NCI-H2171 treated with DMSO at 0.1 percent for 48 hours (cell line): ENCODE measurements at places on chromosomes 3 and 15.

DNA sequence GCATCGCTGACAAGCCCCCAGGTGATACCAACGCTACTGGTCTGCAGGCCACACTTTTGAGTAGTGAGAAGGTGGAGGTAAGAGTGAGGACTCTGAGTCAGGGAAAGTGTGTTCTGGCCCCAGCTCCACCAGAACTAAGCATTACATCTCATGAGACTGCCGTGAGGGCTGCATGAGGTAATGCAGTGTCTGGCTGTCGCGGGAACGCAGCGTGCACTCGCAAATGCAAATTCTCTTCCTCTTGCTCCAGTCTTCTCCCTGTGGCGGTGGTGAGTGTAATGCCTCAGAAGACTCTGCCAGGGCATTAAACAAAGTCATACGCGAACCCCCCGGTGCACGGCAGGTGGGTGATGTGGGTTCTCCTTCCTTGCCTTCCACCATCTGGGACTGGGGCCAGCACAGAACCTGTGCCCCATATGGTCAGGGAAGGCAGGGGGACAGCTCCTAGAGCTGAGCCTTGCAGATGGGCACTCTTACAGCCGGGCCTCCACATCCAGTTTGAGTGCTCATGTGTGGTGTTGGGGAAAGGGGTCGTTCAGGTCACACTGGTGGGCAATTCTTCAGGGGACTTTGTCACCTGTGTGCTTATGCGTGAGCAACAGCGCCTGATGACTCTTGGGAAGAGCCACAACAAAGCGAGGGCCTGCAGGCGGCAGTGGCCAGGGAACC lies 175.8 kb downstream of the XXYLT1 start:
- peak; percentile 18 for DNase-seq

DNA sequence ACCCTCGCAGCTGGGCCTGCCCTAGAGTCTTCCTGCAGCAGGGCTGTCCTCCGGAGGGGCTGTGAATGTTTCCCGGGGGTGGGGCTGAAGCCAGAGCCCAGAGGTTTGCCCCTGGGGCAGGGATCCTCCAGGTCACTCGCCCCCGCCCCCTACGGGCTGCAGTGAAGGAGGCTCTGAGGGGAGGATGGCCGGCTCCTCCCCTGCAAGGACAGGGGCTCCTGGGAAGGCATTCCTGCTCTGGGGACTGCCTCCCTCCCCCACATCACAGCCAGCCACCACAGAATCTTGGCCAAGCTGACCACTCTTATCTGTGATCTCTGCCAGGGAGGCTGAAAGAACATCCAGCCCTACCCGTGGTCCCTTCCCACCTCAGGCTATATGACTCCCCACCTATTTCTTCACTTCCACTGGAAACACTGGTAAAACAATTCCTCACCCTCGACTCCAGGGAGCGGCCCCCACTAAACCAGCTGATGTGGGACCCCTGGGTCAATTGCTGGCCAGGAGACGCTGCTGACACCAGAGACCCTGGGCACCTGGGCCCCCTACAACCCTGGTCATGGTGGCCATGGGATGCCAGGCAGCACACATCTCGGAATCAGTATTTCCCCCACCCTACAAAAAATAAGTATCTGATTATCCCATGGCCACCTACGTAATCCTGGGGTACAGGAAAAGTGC lies 66.0 kb downstream of the HMCES start:
- no peak for DNase-seq

- DNase-seq, result no peak
These were observed 91.8 kb upstream of the LMOD3 start for GRCh38 chr3:69214241-69214640.

DNA sequence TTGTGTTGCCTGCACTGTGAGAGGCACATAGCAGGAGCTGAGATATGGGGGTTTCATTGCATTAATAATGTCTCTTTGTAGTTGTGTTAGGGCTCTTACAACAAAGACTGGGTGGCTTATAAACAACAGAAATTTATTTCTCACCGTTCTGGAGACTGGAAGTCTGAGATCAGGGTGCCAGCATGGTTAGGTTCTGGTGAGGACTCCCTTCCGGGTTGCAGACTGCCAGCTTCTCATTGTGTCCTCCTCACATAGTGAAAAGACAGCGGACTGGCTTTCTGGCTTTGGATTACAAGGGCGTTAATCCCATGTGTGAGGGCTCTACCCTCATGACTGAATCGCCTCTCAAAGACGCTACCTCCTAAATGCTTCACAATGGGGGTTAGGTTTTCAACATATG lies 20.6 kb downstream of the TMEM108 start:
- DNase-seq, result no peak

DNA sequence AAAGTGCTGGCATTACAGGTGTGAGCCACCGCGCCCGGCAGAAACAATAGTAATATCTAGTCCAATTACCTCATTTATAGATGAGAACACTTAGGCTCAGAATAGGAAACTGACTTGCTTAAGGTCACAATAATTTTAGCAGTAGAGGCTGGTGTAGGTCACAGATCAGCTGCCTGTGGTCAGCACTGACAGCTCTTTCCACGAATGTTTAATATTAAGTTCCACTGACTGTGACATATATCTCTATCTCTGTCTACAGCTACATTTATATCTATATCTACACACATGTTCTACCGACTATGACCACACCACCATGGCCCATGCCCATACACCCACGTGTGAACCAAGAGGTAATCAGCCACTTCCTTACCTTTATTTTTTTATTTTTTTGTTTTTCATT lies 40.2 kb upstream of the DLG1 start:
- DNase-seq, result no peak

DNA sequence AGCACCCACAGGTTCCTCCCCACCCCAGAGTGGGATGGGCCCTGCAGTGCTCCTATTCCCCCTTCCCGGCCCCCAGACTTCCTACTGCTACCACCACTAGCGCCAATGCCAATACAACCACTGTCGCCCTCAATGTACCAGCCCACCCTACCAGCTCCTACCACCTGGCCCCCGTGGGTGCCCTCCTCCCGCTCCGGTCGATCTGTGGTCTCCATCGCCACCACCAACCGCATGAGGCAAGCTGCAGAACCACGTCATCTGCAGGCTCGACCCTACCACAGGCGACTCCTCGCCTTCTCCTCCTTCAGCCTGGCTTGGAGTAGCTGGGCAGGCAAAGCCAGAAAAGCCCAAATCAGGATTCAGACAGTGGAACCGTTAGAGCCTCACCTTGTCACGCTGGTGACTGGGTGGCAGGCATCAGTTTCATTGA lies 179.3 kb downstream of the POTEB3 start:
- DNase-seq, result no peak

DNA sequence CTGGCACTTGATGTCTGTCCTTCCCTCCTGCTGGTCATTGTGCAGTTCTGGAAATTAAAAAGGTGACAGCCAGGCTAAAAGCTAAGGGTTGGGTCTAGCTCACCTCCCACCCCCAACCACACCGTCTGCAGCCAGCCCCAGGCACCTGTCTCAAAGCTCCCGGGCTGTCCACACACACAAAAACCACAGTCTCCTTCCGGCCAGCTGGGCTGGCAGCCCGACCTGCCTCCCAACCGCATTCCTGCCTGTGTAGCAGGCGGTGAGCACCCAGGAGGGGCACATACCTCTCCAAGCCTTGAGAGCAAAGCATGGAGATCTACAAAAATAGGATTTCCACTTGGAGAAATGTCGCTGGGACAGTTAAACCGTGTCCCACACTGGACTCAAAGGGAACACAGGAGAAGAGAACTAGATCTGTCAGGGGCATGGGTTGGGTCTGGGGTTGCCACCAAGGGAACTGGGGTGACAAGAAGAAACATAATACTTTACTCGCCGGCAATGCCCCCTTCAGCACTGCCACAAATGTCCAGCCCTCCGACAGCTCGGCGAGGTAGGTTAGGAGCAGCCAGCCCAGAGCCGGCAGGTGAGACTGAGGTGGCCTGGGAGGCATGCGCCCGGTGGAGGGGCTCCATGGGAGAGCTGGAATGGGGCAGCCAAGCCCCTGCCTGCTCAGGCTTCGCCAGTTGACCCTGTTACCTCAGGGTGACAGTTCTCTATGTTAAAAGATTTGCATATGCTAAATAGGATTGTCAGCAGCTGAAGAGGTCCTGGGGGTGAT lies 52.2 kb downstream of the EXOG start:
- DNase-seq, result no peak

GRCh38 chr15:78365917-78366316 lies 25.8 kb downstream of the CRABP1 start:
- no peak for DNase-seq

- no peak for DNase-seq
These were observed 25.4 kb downstream of the RUVBL1 start for GRCh38 chr3:128098234-128098633.

GRCh38 chr3:190424478-190425439 lies 24.9 kb downstream of the TMEM207 start:
- peak; percentile 82 for DNase-seq

GRCh38 chr15:48433226-48433886 lies 102.1 kb downstream of the DUT start:
- no peak for DNase-seq

DNA sequence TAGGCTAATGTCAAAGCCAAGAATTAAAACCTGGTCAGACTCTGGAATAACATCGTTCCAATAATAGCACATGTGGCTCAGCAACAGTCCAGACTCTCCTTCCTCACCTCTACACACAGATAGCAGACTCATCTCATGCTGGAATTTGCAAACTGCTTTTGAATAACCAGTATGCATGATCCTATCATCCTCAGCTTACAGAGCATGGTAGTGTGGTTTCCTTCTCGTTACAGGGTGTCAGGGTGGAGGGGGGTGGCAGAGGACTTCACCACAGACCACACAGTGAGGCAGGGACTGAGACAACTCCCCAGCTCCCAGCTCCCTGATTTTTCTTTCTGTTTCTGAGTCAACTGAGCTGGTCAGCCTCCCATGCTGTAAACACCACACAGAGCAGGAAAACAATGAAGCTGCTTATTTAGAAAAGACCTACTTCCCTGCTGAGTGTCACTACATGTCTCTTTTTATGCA lies 101.6 kb downstream of the RPL22L1 start:
- no peak for DNase-seq

DNA sequence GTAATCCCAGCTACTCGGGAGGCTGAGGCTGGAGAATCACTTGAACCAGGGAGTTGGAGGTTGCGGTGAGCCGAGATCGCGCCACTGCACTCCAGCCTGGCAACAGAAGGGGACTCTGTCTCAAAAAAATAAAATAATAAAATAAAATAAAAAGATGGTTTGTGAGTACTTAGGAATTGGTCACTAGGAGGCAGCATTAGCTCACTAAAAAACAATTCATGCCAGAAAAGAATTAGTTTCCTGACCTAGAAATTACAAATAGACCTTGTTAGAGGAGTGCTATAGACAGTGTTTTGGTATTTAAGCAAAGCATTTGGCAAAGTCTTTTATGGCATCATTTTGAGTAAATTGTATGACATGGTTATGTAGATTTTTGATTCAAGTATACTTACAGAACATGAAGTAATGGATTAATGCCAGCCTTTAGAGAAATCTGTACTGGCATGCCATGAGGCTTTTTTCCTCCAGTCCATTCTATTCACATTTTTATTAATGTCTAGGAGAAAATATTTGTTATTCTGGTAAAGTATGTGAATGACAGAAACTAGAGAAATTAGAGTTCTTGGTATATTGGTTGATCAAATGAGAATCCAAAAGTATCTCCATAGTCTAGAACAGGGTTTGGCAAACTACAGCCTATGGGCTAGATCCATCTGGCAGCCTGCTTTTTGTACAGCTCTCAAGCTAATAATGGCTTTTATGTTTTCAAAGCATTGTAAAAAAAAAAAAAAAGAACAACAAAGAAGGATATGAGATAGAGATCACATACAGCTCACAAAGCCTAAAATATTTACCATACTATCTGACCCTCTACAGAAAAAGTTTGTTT lies 81.6 kb downstream of the LRRC49 start:
- DNase-seq, result no peak

GRCh38 chr3:184154885-184155643 lies at the start of gene DVL3:
TSS of gene DVL3 (plus strand) at chr3:184155377. CDS start at chr3:184155636, 259 bp downstream.
- DNase-seq, result peak; percentile 52

DNA sequence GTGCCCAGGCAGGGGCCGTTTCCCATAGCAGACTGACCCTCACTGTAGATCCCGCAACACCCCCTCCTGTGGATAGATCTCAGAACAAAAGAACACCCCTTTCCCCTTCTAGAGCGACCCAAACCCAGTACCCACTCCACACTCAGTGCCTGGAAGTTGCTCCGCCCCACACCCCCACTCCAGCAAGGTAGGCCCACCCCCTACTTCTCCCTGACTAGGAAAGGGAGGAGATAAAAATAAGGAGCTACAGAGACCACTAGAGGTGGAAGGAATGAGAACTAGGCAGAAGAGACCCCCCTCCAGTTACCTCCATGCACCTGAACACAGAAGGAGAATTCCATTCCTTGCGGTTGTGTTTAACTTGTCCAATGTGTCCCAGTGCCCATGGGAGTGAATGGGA lies 30.2 kb upstream of the PARL start:
- no peak for DNase-seq

GRCh38 chr3:63584681-63585080 lies 67.8 kb upstream of the SNTN start:
- DNase-seq, result no peak

- no peak for DNase-seq
These were observed 25.6 kb upstream of the LDHAL6B start for GRCh38 chr15:59180945-59181600.

GRCh38 chr15:75861750-75862402 lies 18.6 kb downstream of the UBE2Q2 start:
- DNase-seq, result peak; percentile 11

DNA sequence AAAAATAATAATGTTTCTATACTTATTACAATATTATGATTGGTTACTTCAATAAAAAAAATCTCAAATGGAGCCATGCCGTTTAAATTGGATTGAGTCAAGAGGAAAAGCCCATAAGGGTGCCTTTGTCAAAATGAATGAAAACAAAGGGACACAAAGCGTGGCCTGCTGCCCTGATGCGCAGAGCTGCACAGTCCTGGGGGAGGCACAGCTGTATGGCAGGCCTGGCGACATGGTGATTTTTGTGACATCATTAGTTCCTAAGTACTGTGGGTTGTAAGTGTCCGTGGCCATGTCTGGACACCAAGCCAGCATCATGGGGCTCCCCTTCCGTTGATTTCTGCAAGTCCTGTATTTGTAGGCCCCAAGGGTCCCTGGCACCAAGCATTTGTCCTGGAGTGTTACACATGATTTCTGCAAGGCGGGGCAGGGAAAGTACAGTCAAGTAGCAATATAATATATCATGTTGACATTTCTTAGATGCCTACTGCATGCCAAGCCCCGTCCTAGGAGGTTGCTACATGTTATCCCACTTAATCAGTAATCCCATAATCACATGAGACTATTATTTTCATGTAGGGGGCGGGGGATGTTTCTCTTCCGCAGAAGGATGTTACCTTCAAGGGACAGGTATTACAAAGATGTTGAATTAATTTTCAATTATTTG lies 59.7 kb downstream of the GHSR start:
- DNase-seq, result no peak

DNA sequence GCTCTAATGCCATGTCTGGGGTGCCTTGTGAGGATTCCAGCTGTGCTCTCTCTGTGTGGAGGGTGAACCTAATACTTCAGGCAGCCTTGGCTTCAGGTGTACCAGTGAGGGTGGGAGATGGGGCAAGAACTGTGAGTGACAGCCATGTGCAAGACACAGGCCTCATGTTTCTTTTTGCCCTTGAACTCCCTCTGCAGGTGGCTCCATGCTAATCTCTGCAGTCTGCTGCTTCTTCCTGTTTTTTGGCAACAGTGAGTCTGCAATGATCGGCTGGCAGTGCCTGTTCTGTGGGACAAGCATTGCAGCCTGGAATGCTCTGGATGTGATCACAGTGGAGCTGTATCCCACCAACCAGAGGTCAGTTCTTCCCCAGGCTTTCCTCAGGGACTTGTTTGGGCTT lies 189.3 kb downstream of the SV2B start:
- peak; percentile 44 for DNase-seq

- DNase-seq, result no peak
These were observed 39.3 kb downstream of the CDCP1 start for GRCh38 chr3:45106874-45107273.
